CD4-positive, alpha-beta T cell treated with Interleukin-12 subunit alpha and Interleukin-12 subunit beta, for 1 hour (primary cell): ENCODE measurements at places on chromosomes 11 and 22.

DNA sequence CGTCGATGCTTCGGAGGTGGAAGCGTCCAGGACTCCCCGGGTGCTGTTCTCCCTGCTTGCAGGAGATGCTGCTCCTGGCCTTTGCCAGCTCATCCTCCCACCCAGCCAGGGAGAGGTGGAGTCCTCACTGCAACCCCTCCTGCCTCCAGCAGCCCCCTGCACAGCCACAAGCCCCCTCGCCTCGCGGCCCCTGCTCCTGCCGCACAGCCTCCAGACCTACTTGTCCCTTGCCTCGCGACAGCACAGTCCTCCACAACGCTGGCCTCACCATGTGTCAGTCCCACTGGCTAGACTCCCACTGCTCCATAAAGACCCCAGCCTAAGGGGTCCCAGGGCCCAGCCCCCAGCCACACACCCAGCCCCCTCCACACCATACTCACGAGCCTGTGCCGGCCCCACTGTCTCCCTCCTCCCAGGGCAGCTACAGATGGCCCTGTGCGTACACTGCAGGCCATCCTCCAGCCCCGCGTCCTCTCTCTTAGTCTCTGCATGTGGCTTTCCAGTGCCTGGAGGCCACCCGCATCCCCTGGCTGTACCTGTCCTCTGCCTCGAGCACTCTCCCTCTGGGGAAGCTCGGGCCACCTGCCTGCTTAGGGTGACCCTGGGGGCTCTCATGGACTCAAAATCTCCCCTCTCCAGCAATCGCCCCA lies 91.5 kb downstream of the CELSR1 start:
- no peak for DNase-seq

GRCh38 chr11:102010776-102011494 lies 36.3 kb upstream of the CFAP300 start:
- no peak for DNase-seq

DNA sequence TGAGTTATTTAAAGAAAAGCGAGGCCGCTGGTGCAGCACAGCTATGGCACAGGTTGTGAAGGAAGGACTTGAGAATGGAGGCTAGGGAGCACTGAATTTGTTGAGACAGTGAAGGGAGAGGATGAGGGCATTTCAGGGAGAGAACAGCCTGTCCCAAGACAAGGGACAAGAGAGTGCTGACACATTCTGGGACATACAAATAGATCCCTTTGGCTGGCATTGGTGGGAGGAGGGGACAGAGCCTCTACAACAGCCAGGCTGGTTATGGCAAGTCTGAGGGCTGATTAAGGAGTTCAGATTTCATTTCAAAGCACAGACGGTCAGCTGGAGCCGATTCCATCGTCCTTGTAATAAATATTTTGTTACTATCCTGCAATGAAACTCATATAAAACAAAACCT lies 1.7 kb upstream of the SLC29A2 start:
- DNase-seq: no peak

DNA sequence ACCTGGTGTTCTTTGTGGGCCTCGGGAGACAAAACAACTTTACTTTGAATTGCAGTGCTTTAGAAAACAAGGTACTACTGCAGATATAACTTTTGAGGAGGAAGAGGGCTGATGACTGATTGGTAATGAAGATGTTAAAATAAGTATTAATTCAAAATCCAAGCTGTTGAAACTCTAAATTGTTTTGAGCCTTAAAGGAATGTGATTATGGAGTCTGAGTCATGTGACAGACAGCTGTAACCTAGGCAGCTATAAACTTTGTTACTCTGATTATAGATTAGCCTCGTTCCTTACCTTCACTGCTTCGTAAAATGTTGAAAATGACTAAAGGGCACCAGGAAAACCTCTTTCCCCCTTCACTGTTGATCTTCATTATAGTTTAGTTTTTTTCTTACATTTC lies 43.4 kb downstream of the MS4A2 start:
- no peak for DNase-seq

- DNase-seq: no peak
Measured at GRCh38 chr11:68329978-68330699, 17.7 kb downstream of the LRP5 start.

GRCh38 chr11:48001438-48002021 lies 21.2 kb downstream of the PTPRJ start:
- peak; percentile 93 for DNase-seq

DNA sequence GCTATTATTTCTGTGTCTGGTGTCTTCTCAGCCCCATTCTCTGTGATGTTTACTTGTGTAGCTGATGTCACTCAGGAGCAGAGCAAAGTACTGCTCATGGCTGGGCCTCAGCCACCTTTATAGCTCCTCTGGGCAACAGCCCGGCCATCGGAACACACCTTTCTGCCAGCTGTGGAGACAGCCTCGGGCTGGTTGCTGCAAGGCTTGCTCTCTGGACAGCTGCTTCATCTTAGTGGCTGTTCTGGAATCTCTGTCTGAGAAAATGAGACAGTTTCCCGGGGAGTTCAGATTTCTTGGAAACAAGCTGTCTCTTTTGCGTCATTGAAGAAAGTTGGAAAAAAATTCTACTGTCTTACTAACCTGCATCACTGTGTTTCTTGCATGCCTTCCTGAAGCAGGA lies 20.0 kb downstream of the THY1 start:
- no peak for DNase-seq

DNA sequence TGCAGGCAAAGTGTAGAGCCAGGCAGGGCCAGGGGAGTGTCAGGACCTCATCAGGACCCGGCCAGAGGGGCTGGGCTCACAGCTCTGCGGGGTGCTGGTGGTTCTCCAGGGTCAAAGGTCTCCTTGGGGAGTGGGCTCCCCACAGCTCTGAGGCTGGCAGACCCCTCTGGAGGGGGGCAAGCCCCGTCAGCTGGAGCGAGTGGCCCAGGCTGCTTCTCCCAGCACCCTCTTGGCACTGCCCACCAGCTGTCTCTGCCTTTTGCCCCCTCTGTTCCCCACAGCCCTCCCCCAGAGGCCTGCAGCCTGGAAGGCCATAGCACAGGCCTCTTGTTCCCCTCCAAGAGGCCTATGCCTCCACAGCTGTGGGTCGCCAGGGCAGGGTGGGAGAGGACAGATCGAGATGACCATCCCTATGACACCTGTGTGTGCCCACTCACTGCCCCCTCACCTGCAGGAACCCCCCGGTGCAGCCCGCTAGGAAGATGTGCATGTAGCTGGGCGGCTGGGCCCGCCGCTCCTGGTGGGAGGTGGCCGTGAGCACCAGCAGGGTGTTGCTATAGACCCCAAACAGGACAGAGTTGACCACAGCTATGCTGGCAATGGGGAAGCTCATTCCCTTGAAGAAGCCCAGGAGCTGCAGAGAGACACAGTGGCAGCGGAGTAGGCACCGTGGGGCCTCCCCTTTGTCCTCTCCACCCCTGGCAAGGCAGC lies 3.4 kb downstream of the SLC25A45 start:
- DNase-seq: no peak

DNA sequence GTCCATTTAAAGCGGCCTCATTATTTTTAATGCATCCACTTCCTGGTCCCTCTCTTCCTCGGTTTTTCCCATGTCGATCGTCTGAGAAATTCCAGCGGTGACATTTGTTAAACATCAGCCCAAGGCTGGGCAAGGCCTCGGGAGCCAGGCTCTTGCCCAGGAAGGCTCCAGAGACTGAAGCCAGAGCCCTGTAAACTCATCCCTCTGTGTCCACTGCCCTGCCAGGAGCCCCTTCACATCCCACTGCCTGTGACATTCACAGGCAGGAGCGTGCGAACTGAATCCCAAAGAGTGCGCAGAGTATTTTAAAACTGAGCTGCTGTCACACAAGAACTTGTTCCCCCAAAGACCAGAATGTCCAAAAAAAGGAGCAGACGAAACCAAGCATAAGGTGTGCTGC lies 56.5 kb upstream of the ANO1 start:
- no peak for DNase-seq

GRCh38 chr11:132648851-132649250 lies 883.5 kb downstream of the OPCML start:
- DNase-seq: no peak

DNA sequence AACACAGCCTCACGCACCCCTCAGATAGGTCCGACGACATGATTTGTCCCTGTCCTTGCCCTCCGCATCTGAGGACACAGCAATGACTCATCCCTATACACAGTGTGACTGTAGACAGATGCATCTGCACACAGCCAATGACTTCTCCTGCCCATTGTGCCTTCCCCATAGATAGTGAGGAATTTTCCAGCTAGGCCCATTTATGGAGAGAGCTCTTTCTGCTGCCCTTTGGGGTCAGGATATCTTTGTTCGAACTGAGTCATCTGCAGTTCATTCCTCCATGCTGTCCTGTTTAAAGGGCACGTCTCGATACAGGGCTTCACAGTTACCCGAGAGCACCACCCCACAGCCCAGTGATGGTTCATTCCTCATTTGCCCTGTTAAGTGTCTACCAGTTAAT lies 96.7 kb downstream of the LARGE1 start:
- no peak for DNase-seq

GRCh38 chr11:122045181-122045586 lies 70.8 kb downstream of the BLID start:
- DNase-seq: no peak

DNA sequence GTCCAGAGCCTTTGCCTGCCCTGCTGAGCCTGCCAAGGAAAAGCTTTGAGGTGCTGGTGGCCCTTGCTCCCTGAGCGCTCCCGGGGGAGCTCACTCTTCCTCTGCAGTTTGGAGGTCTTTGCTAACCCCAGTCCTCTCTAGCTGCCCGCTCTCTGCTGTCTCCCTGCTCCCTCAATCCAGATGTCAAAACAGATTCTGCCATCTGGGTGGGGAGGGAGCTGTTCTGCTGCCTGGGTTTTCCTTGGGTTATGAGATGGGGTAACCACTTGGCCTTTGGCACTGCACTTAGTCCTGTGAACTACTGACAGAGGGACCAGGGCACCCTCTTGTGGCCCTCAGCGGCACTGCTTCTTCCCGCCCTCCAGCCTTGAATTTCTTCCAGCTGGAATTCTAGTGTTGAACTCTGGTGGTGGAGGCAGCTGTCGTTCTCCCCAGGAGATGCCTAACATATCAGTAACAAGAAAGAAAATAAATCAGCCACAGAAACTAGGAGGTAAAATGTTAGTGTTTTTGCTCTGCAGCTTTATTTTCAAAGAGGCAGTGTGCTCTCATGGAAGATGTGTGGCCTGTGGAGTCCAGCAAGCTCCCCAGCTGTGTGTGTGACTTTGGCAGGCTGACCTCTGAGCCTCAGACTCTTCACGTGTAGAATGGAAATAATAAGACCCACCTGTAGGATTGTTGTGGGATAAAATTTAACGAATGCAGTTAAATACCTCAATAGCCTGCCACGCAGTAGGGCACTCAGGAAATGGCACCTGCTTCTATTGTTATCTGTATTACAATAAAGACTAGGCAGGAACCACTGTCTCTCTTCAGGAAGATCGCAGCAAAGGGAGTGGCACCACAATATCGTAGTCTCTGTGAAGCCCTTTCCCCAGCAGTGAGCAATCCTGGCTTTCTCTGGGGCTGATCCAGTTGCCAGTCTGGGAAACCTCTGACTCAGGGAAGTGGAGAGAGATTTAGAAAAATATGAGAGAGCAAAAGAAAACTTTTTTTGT lies 23.4 kb downstream of the ARFGAP2 start:
- DNase-seq: peak; percentile 50

GRCh38 chr11:95108159-95108611 lies 18.5 kb downstream of the ENDOD1 start:
- no peak for DNase-seq

GRCh38 chr11:26510756-26511155 lies 61.3 kb downstream of the MUC15 start:
- no peak for DNase-seq

DNA sequence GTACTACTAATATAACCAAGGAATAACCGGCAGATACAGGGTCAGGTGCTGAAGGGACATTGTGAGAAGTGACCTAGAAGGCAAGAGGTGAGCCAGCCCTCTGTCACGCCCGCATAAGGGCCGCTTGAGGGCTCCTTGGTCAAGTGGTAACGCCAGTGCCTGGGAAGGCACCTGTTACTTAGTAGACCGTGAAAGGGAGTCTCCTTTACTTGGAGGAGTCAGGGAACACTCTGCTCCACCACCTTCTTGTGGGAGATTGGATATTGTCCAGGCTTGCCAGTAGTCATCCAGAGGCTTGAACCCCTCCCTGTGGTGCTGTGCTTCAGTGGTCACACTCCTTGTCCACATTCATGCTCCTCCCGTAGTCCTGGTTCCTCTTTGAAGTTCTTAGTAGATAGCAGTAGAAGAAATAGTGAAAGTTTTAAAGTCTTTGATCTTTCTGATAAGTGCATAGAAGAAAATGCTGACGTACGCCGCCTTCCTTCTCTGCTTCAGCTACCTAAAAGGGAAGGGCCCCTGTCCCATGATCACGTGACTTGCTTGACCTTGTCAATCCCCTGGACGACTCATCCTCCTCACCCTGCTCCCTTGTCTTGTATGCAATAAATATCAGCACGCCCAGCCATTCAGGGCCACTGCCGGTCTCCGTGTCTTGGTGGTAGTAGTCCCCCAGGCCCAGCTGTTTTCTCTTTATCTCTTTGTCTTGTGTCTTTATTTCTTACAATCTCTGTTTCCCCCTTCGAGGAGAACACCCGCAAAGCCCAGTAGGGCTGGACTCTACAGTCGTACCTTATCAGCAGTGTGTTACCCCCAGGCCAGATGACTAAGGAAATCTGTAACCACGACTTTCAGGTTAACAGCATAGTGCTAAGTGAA lies 6.1 kb downstream of the NUP50 start:
- DNase-seq: no peak

- no peak for DNase-seq
Measured at GRCh38 chr11:95568281-95568680, 221.3 kb downstream of the FAM76B start.

DNA sequence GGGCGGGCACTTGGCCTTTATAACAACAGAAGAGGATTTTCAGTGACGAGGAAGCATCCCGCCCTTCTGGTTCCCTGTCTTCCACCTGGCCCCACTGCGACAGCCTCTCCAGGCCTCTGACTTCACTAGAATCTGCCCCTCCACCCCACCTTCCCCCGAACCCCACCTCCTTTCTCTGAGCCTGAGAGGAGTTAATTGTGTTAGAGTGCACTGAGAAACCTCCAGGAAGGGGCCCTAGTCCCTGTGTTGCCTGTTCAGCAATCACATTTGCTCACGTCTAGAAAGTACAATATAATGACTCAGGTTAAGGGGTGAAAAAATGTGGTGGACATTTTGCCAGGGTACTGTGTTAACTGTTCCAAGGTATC lies 38.8 kb downstream of the PTPRJ start:
- DNase-seq: no peak

GRCh38 chr11:8654503-8654902 lies 28.0 kb downstream of the TRIM66 start:
- no peak for DNase-seq

DNA sequence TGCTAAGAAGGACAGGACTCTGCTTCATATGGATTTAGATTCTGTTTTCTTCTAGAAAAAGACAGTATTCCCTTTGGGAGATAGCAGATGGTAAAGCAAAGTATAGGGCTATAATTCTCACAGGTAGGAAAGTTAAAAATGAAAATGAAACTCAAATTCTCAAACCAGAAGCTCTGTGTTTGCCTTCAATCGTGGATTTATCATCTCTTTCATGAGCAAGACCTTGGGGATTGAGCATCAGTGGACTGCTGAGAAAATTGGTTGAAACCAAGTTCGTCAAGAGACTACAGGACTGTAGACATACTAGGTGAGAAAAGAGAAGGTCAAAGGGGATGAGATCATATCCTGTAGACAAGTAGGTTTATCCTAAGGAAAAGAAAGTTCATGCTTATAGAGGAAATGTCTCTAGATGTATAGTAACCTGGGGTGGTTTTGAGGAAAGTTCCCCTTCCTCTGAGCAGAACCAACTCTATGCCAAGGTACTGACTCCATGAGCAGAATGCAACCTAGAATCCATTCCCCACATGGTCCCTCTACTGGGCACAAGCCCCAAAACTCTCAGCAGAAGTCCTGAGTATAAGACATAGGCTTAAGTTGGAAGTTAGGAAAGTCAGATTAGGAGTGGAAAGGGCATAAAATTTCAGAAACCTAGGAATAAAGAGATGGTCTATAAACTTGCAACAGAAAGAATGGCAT lies 46.5 kb downstream of the SLC5A12 start:
- DNase-seq: no peak
